Activated CD4-positive, alpha-beta T cell treated with anti-CD3 and anti-CD28 coated beads, Interleukin-2, amount 50 U/mL, for 24 hours (primary cell): ENCODE measurements at places on chromosomes 11 and 22.

DNA sequence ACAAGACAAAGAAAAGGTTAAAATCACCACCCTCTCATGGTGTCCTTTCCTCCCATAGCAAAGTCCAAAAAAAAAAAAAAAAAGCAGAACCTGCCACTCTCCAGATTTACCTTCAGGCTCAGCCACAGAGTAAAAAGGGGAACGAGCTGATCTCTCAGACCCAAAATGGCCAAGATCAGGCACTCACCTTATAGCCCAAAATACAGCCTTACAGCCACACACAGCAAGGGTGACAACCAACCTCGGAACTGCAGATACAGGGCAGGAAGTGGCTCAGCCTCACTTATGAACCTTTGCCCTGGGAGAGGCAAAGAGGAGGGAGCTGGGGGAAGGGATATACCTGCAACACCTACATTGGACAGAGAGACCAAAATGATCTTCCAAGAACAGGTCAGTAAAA is 4.5 kb downstream of the FHIP1B start:
- DNase-seq, result no peak

GRCh38 chr22:42171946-42172719 is 41.5 kb upstream of the CYP2D6 start:
- DNase-seq, result no peak

- no peak for DNase-seq
Measured at GRCh38 chr22:47071078-47071806, 308.8 kb downstream of the TBC1D22A start.

DNA sequence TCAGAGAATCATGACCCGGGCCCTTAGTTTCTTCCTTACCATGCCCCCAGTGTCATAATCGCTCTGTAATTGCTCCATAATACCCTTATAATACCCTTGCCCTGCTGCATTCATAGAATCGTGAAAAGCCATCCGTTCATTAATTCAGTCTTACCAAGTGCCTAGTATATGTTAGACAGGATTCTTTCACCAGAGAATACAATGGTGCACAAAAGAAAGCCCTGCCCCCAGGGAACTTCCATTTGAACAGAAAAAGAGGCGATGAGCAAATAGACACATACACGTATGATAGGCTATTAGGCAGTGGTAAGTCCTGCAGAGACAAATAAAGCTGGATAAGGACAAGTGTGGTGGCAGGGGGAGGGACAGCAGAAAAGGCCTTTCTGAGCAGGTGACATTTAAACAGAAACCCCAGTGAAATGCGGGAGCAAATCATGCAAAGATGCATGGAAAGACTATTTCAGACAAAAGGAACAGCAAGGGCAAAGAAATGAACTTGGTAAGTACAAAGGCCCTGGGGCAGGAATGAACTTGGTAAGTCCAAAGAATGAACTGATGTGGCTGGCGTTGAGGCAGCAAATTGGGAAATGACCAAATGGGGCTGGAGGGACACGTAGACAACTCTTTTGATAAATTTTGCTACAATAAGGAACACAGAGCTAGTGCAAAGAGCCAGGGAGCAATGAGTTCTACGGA is 74.6 kb upstream of the CREB3L1 start:
- no peak for DNase-seq

GRCh38 chr11:4181782-4182721 is 87.5 kb downstream of the RRM1 start:
- DNase-seq, result no peak

- DNase-seq, result no peak
Measured at GRCh38 chr11:17960091-17960490, 52.8 kb downstream of the SERGEF start.

- DNase-seq, result no peak
Measured at GRCh38 chr11:121318848-121319834, 26.6 kb downstream of the SC5D start.

DNA sequence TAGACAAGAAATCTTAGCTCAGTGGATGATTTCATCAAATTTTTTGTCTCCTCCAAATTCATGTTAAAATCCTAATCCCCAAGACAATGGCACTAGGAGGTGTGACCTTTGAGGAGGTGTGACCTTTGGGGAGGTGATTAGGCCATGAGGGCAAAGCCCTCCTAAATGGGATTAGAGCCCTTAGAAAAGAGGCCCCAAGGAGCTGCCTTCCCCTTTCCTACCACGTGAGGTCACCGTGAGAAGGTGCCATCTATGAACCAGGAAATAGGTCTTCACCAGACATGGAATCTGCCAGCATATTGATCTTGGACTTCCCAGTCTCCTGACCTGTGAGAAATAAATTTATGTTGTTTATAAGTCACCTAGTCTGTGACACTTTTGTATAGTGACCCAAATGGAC is 138.7 kb downstream of the TRIM29 start:
- no peak for DNase-seq

- peak; percentile 75 for DNase-seq
Measured at GRCh38 chr11:128472128-128473089, 114.9 kb downstream of the ETS1 start.

DNA sequence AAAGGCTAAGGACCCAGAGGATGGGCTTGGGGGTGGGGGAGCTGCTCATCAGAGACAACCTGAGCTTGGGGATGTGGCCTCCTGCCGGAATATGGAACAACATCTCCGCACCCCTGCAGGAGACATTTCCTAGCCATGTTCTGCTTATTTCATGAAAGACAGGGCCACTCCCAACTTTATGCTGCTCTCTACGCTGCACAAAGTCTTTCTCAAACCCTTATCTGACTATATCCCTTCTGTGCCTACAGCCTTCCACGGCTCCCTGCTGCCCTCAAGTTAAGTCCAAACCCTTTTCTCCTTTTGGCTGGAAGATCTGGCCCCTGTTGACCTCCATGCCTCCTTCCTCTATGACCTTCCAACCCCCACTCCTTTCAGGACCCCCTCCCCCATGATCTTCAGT is 562.0 kb downstream of the MN1 start:
- DNase-seq, result no peak

GRCh38 chr22:22961574-22961973 is 74.0 kb downstream of the IGLL5 start:
- no peak for DNase-seq

- DNase-seq, result no peak
Measured at GRCh38 chr11:8020244-8020597, 33.1 kb downstream of the EIF3F start.

GRCh38 chr22:38026130-38027111 is 30.8 kb upstream of the PICK1 start:
- no peak for DNase-seq

GRCh38 chr22:22856364-22856763 is 31.3 kb upstream of the IGLL5 start:
- no peak for DNase-seq

- no peak for DNase-seq
Measured at GRCh38 chr22:27278946-27279345, 522.6 kb downstream of the MN1 start.

DNA sequence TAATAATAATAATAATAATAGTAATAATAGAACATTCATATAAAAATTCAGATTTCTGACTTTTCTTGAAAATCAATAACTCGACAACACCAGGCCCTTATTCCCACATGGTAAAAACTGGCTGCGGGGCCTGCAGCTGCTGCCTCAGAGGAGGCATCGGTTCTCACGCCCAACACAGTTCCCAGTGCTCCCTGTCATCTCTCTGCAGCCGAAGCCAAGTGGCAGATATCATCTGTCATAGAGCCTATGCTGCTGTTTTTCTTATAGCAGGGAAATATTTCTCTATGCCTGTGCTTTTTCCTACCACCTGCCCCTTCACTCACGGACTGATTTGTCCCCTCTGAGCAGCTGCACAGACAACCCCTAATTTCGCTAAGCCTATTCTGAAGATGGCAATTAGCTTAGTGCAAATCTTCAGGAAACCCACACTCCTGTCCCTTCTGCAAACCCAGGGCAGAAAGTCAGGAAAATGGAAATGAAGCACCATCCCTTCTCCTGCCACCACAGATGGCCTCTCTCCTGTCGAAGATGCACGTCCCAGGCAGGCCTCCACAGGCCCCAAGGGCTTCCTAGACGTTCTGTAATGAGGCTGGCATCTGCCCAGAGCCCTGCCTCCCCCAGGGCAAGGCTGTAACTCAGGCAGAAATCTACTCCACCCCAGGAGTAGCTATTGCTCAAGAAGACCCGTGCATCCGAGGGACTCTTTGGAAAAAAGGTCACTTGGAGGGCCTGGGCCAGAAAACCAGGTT is 66.7 kb downstream of the SYN3 start:
- DNase-seq, result no peak

DNA sequence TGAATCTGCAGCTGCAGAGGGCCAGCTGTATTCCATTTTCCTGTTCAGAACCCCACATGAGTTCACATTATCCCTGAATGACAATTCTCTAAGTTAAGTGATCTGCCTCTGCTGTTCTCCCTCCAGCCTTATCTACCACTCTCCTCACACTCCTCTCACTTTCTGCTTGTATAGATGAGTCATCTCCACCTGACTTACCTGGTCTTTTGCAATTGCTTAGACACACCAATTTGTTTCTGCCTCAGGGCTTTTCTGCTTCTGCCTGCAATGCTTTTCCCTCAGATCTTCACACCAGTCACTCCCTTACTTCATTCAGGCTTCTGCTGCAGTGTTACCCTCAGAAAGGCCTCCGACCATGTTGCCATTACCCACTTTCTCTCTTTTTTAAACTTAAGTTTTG is 118.1 kb downstream of the ATM start:
- no peak for DNase-seq
